Activated CD4-positive, alpha-beta T cell treated with anti-CD3 and anti-CD28 coated beads, Interleukin-2, amount 50 U/mL, for 16 hours (primary cell): ENCODE measurements at places on chromosomes 6 and 20.

- DNase-seq, result no peak
Measured at GRCh38 chr6:96844530-96844929, 7.3 kb upstream of the GPR63 start.

DNA sequence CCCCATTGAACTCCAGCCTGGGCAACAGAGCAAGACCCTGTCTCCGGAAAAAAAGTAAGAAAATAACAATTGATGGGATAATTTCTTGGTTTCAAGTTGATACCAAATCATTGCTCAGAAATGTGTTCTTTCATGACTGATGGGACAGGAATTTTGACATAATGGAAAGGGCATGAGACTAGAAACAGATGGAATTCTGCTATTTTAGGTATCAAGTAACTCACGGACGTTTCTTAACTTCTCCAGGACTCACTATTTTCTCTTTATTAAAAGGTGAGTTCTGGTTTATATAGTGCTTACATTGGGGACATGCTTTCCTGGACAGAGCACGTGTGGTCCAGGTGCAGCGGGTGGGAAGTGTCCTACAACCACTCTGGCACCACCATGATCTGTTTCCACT lies 6.0 kb upstream of the DSP start:
- DNase-seq, result no peak

- DNase-seq, result no peak
Measured at GRCh38 chr20:58072695-58073671, 155.5 kb downstream of the ANKRD60 start.

DNA sequence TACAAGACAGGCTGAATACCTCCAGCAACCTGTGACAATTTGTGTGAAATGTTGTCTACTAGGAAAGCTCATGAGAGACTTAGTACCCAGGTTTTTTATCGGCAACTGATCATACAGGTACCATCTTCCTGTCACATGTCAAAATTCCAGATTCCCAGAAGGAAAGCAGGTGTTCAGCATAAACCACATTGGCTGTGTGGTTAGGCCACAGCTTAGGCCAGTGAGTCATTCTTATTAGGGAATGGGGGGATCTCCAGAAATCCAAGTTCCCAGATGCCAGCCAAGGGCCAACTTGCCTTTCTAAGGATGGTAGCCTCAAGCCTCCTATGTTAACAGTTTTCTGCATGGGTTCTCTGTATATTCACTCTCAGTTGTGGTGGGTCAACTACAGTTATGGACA lies 65.9 kb downstream of the FAM184A start:
- no peak for DNase-seq

- DNase-seq, result peak; percentile 35
Measured at GRCh38 chr20:17895641-17896171, 72.9 kb downstream of the SNX5 start.

- no peak for DNase-seq
Measured at GRCh38 chr6:95230071-95230740, 347.1 kb upstream of the MANEA start.

DNA sequence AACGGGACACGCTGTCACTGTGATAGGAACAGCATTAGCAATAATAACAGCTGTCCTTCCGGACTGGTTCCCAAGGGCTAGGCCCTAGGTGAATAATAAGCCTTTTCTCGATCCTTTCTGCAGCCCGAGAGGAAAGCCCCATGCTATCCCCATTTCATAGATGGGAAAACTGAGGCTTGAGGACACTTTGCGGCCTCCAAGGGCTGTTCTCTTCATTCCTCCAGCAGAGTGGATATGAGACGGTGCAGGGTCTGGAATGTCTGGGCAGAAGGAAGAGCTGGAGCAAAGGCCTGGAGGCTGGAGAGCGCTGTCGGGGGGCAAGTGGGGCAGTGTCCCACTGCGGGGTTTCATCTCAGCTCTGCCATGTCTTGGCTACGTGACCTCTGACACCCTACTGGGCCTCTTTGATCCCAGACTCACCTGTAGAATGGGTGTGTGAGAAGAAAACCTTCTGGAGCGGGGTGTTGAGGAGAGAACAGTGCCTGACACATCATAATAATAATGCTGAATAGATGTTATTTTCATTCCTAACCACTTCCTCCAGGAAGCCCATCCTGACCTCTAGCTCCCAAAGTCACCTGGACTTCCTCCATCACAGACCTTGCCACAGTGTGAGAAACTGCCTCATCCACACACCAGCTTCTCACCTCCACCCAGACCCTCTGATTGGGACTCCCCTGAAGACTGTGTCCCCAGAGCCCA lies 74.8 kb downstream of the CEBPB start:
- no peak for DNase-seq

DNA sequence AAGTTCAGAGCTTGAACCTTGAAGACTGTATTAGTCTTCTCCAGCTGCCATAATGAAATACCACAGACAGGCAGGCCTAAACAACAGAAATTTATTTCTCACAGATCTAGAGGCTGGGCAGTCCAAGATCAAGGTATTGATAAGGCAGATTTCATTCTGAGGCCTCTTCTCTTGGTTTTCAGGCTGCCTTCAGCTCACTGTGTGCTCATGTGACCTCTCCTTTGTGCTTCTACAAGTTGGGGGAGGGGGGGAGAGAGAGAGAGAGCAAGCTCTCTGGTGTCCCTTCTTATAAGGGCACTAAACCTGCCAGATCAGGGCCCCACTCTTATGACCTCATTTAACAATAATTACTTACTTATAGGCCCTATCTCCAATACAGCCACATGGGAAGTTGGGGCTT lies 102.6 kb upstream of the RSPO3 start:
- DNase-seq, result no peak

DNA sequence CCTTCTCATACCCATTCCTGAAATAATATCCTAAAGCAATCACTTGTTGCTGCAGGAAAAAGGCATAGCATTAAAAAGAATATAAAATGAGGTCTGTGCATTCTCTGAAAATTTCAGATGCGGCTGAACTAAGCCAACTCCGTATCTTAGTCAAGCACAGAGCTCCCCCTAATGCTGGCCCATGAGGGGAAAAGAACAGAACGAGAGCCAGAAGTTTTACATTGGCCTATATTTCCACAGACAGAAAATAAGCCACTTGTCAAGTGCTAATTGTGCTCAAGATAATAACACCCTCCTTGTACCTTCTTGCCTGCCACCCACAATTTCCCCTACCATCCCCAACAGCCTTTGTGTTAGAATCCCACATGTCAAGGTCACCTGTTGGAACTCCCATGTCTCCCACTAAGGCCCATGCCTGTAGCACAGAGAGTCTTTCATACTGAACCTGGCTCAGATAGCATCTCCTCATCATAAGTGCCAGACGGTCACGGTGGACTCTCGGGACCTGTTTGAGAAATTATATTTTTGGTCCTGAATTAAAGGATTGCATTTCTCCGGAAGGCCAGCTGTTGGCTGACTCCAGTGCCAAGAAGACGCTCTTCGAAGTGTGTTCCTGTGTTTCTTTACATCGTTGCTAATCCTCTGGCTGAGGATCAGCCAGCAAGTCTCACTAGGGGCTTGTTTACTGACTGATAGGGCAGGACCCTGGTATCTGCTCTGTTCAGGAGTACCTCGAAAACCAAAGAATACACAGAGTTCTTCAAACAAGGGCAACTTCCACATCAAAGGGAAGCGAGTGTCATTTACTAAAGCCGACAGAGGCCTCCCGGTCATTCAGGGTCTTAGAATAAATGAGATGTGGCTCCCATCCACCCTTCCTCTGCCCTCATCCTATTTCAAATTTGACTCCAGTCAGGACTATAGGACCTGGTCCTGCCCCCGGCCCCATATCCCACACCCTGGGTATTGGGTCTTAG lies 183.4 kb upstream of the FBXL4 start:
- DNase-seq, result no peak

DNA sequence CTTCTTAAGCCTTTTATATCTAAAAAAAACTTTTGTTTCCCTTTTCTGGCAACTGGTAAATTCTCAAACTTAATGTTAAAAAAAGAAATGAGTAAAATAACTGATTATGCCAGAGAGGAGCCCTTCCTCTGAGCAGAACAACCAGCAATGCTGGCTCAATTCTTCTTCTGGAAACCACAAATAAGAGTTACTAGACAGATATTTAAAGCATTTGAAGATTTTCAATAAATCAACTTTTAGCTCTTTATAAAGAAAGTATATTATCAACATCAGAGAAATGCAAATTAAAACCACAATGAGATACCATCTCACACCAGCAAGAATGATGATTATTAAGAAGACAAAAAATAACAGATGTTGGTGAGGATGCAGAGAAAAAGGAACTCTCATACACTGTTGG lies 61.1 kb upstream of the TCF21 start:
- no peak for DNase-seq

GRCh38 chr20:47704746-47705496 lies 80.4 kb downstream of the SULF2 start:
- DNase-seq, result no peak

- no peak for DNase-seq
Measured at GRCh38 chr20:24828992-24829648, 119.9 kb upstream of the CST7 start.

DNA sequence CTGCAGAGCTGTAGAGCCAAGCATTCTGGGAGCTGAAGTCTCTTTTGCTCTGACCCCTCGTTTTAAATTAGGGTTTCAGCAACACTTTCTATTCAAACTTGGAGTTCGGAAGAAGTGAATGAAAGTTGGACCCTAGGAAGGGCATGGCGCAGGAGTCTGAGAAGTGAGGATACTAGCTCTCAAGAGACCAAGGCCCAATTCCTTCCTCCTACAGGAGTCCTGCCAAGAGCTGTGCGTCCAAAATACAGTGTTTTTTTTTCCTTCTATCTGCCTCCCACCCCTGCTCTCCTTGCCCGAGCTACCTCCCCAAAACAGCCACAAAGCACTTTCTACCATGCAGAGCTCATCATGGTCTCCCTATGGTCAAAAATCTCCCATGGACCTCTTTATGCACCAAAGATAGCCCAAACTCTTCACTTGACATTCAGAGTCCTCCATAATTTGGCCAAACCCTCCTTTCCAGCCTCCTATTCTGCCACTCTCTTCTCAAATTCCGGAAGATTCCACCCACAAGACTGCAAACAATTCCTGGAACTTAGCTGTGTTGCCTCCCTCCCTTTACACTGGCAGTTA lies 649 bp upstream of the CSNK2A1 start:
- DNase-seq, result no peak

DNA sequence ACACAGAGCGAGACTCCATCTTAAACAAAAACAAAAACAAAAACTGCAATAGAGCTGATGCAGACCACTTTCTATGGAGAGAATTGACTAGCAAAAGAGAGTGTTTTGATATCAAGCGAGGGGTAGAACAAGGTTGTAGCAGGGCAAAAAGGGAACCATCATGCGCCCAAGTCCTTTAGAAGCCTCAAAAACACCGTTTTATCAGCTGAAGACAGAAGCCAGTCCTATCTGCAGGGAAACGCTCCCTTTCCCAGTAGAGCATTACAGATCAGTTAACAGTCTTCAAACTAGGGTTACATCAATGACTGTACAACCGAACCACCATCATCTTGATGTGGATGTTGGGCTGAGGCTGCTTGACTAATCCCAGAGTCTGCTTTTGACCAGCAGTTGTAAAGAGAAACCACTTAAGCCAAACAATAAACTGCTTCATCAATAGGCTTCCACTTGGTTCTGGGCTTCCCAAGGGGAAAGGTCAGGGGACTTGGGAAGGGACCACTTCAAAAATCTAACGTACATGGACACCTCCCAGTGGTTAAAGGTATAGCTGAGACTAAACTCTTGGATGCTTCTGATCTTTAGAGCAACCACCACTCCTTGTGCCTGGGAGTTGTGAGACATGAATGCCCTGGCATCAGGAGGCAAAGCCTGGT lies 59.6 kb upstream of the SPDEF start:
- DNase-seq, result no peak

- no peak for DNase-seq
Measured at GRCh38 chr6:141906569-141907080, 226.1 kb upstream of the GJE1 start.

DNA sequence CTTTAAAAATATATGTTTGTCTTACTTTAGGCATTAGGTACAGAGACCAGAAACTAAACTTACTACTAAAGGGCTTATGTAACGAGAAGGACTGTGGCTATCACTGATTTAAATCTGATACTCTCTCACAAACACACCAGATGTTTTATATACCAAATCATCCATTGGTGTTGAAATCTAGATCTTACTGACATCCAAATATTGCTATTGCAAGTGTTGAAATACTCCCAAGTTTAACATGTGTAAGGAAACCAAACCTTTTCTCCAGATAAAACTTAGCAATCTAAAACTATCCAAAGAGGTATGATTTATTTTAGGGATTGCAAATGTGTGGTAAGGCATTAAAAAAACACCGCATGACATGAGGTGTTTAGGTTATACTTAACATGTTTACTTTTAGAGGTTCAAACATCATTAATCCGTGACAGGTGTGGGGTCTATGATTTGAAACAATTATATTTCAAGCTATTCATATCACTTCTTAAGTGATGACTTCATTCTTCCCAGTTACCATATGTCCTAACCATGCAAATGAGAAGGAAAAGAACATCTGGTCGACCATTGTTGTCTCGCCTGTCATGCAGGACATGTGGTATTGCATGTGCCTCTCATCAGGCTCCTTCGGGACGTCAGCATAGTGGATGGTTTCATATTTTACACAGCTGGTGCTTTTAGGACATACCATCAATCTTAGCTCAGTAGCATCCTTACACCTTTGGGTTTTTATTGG lies 168.3 kb upstream of the SPACA1 start:
- no peak for DNase-seq

DNA sequence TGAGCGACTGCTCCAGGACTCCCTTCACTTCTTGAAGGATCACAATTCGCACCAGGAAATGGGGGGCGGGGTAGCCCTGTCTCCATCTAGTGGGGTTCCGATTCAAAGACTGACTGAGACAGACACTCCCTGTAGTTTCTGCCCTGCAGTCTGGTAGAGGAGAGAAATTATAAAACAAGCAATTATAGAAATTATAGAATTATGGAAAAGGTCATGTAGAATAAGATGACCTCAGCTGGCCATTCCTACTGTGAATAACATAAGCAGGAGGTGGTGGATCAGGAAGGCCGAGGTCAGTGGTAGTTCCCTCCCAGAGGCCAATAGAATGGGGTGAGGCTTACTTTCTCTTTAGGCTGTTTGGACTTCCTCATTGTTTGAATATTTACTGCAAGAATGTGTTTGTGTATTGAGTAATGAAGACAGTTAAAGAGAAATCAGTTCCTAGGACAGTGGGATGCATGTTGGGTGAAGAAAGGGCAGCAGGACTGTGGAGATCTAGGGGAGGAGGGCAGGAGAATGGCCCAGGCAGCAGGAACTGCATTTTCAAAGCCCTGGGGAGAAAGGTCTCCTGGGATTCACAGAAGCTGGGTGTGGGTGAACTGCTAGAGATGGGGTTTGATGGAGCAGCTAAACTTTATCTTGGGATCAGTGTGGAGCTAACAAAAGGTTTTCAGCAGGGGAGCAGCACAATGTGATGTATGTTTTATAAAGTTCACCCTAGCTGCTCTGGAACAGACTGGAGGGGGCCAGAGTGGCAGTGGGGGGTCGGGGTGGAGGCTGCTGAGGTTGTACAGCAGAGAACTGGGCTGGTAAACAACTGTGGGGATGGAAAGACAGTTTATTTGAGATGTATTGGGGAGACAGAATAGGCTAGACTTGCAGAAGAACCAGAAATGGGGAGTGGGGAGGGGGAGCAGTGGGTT lies 2.1 kb downstream of the ZNF341 start:
- DNase-seq, result no peak
